HepG2 (cell line): ENCODE measurements at places on chromosomes 6 and 20.

GRCh38 chr6:130183271-130184222, 39.2 kb downstream of the SAMD3 start:
- no peak for DNase-seq

DNA sequence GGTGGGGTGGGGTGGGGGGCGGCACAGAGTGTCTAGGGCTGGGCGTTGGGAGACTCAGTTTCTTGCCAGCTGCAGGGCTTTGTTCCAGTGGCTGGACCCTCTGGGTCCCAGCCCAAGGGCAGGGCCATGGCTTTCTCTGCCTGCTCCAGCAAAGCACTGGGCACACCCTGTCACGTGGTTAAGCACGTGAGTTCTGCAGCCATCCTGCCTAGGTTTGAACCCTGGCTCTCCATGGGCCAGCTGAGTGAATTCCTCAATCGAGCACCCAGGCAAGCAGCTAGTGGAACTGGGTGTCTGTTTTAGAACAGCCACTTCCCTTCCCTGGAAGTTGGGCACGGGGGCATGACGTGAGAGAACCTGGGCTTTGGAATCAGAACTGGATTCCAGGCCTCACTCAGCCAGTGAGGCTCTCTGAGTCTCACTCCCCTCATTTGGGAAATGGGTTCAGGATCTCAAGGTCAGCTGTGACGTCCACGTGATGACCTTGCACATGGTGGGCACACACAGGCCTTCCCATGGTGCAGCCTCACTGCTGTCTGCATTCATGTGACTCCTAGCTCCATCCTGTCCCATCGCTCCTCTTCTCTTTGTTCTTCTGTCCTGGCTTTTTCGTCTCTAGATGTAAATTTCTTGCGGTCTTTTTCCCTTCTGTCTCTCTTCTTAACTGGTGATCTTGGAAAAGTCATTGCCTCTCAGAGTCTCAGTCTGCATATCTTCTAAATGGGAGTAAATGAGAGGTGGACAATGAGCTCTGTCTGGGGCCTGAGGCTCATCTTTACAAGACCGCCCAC, 45.9 kb downstream of the NOL4L start:
- DNase-seq, result no peak

DNA sequence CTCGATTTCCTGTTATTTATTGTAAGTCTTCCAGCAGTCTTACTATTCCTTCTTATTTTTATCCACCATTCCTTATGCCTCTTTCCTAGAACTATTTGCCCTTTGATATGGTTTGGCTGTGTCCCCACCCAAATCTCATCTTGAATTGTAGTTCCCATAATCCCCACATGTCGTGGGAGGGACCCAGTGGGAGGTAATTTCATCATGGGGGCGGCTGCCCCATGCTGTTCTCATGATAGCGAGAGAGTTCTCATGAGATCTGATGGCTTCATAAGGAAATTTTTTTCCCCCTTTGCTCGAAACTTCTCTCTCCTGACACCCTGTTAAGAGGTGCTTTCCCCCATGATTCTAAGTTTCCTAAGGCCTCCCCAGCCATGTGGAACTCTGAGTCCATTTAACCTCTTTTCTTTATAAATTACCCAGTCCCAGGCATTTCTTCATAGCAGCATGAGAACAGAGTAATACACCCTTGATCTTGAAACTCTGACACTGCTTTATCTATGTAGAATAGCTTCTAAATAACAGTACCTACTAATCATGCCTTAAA, 48.8 kb downstream of the PLN start:
- no peak for DNase-seq

- no peak for DNase-seq
Observed at GRCh38 chr20:22282696-22283095, 301.7 kb downstream of the FOXA2 start.

DNA sequence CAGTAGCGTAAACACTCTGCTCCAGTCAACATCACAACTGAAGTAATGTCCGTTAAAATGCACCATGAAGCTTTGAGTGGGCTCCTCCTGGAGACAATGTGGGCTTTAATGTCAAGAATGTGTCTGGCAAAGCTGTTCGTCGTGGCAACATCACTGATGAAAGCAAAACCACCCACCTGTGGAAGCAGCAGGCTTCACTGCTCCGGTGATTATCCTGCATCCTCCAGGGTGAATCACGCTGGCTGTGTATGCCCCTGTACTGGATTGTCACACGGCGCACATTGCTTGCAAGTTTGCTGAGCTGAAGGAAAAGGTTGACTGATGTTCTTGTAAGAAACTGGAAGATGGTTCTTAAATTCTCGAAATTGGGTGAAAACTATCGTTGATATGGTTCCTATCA, 128.5 kb downstream of the MOXD1 start:
- DNase-seq, result no peak

DNA sequence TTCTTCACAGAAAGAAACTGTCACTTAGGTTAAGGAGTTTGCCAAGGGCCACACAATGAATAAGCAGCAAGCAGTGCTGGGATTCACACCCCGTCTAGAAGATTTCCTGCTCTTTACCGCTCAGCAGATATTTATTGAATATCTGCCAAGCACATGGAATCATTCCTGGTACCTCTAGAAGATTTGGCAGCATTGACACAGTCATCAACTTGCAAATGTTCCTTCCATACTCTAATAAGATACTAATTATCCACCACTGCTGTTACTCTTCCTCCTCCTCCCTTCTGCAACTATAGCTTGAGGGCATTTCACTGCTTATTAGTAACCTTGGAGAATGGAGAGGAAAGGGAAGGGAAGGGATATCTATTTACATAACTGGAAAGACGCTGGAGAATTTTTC, 13.0 kb downstream of the MOXD1 start:
- no peak for DNase-seq

GRCh38 chr6:17207281-17207680, 73.9 kb upstream of the RBM24 start:
- DNase-seq, result no peak

DNA sequence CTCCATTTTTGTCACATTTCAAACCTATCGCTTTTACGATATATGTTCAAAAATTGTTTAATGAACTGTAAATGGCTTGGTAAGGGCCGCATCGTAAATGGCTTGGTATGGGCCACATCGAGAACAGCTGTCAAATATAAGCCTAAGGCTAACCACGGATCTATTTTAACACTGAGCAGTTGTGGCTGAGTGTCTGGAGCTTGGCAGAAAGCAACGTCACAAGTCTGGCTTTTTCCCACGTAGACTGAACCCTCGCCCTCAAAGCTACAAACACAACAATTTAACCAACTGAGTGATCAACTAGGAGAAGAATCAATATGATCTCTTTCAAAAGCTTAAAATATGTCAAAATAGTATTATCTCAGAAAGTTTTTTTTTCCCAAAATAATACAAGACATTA, 71.4 kb upstream of the PRSS16 start:
- no peak for DNase-seq

GRCh38 chr6:72219536-72219935, 333.2 kb downstream of the RIMS1 start:
- no peak for DNase-seq

DNA sequence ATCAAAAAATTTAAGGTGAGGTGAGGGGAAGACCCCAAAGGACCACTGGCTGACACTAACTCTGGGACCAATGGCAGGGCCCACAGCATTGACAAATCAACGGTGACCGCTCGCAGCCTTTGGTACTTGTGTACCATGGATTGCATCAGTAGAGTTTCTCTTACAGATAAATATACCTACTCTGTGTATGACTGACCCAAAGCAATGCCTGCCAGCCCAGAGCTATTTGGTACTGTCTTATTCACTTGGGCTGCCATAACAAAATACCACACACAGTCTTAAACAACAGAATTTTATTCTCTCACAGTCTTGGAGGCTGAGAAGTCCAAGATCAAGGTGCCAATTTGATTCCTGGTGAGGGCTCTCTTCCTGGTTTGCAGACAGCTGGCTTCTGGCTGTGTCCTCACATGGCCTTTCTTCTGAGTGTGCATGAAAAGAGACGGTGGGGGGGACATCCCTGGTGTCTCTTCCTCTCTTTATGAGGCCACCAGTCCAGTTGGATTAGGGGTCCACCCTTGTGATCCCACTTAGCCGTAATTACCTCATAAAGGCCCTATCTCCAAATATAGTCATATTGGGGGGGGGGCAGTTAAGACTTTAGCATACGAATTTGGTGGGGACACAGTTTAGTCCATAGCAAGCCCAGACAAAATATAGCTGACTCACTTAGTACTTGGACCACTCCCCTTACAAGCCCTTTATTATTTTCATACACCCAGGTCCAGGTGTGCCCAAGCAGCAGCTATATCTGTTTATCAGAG, 336.3 kb downstream of the CD83 start:
- DNase-seq, result no peak

DNA sequence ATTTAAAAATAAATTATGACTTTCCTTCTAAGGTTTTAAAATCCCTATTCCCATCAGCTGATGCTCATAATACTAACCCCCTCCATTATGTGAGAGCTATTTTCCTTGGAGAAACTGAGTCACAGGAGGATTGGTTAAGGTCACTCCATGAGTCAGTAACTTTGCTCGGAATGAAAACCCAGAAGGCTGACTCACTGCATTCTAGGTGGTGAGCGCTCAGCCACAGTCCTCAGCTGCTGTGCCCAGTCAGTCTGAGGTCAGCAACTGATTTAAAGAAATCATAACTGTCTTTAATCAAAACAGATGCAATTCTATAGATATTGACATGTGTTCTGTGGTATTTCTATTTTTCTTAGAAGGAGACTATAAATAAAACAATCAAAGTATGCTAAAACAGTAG, 359.2 kb downstream of the GJA1 start:
- no peak for DNase-seq

GRCh38 chr6:165635965-165636364, 27.1 kb downstream of the PDE10A start:
- no peak for DNase-seq

DNA sequence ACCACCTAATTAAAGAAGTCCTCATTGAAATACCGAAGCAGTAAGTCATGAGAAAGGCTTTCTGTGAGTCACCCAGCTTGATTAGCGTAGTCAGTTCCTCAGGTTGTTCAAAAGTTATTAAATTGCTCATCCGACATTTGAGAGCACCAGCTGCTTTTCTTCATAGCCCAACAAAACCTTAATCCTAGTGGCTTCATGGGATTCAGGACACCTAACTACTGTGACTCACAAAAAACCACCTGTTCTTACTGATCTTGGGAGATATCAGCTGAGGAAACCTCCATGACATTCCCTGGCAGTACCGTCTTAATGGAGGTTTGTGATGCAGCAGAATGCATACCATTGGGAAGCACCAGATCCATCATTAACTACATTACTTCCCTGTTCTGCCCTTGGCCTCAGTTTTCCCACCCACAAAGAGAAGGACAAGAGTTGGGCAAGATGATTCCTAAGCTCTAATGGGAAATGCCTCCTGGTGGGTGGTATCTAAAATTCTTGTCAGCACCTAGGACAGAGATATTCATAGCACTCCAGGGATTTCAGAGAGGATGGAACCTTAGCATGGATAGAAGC, 103.8 kb downstream of the KHDC1L start:
- DNase-seq, result no peak

DNA sequence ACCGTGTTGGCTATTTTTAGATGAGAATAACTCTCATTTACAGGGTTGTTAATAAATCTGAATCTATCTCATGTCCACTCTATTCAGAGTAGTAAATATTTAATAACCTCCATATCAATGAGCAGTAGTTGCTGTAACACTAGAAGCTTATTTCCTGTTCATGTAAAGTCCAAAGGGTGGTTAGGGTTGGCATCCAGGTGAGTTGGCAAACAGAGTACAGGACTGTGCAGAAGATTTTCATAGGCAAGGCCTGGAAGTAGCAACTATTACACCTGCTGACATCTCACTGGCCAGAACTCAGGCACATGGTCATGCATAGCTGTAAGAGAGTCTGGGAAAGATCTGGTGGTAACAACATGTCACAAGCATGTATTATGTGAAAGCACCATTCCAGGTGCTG, 147.5 kb downstream of the PHF3 start:
- DNase-seq, result no peak

- DNase-seq, result peak; percentile 3
Observed at GRCh38 chr6:71444222-71444621, 155.6 kb downstream of the OGFRL1 start.

DNA sequence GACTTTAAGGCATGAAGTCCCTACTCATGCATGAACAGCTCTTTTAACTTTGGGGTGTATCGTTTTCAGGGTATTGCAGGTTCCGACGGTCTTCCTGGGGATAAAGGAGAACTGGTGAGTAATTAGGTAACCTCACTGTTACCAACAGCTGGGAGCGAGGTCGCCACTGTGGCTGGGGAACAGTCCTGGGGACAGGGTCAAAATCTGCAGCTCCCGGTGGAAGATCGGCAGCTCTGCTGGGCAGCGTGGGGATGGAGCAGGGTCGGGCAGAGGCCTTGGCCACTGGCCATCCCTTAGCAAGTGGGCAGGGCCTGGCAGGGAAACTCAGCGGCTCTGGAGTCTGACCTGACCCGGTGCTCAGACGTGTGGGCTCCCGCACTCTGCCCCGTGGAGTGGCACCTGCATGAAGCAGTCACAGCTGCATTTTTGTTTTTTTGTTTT, 16.1 kb downstream of the COL9A3 start:
- DNase-seq, result no peak

DNA sequence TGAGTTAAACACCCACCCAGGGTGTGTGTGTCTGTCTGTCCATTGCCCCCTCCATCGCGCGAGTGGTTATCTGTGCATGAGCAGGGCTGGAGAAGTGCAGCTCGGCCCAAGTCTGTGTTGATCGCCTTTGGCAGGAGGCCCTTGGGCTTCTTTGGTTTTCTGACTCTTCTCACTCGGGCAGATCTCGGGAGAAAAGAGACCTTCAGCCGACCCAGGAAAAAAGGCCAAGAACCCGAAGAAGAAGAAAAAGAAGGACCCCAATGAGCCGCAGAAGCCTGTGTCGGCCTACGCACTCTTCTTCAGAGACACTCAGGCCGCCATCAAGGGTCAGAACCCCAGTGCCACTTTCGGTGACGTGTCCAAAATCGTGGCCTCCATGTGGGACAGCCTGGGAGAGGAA, 132.9 kb downstream of the JPH2 start:
- DNase-seq, result no peak

DNA sequence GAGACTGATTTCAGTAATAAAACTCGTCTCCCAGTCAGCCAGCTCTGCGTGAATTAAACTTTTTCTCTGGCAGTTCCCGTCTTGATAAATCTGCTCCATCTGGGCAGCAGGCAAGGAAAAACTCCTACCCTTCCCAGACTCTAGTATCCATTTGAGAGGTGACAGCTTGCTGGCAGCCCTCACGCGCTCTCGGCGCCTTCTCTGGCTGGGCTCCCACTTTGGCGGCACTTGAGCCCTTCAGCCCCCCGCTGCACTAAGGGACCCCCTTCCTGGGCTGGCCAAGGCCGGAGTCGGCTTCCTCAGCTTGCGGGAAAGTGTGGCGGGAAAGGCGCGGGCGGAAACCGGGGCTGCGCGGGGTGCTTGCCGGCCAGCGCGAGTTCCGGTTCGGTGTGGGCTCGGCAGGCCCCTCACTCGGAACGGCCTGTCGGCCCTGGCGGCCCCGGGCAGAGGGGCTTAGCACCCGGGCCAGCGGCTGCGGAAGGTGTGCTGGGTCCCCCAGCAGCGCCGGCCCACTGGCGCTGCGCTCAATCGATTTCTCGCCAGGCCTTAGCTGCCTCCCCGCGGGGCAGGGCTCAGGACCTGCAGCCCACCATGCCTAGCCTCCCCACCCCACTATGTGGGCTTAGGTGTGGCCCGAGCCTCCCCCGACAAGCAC, 21.8 kb upstream of the GMPR start:
- no peak for DNase-seq
